ENCODE measurements at places on chromosomes 1 and 21.

DNA sequence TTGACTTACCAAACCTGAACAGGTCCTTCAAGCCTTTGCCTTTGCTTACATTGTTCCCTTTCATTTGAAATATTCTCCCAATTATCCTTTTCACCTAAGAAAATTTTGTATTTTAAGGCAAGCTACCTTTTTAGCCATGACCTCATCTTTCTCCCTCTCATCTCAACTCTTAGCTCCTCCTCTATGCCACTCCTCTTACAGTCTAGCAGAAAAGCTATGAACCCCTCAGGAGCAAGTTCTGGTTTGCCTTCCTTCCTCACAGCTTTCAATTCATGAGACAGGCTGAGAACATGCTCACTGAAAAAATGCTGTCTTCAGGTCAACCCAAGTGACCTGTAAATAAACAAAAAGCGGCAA lies 8.3 kb upstream of the MUTYH start:
- no peak for DNase-seq

DNA sequence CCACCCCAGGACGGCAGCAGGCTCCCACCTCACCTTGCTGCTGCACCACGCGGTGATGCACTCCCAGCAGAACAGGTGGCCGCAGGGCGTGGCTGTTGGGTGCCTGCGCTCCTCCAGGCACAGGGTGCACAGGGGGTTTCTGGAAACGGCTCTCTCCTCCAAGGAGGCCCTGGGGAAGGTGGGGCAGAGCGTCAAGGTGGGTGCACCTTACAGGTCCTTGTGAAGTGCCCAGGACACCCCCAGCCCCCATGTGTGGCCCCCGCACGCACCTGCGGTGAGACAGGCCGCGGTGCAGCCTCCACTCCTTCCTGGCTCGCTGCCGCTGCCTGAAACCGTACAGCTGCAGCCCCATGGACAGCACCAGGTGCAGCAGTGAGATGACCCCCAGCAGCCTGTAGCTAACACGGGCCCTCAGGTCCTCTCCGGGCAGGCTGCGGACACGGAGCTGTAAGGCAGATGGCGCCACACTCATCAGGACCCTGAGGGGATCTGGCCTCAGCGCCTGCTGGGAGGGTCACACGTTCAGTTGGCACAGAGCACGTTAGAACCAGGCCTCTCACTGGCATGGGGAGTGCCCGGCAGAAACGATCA lies 5.8 kb downstream of the PEX10 start:
- DNase-seq = no peak

- DNase-seq = no peak
Measured at GRCh38 chr1:225746361-225747179, 31.1 kb upstream of the SRP9 start.

GRCh38 chr21:42515708-42516502 lies 2.3 kb downstream of the SLC37A1 start:
- no peak for DNase-seq

- no peak for DNase-seq
Measured at GRCh38 chr1:175857756-175858155, 114.4 kb upstream of the TNR start.

DNA sequence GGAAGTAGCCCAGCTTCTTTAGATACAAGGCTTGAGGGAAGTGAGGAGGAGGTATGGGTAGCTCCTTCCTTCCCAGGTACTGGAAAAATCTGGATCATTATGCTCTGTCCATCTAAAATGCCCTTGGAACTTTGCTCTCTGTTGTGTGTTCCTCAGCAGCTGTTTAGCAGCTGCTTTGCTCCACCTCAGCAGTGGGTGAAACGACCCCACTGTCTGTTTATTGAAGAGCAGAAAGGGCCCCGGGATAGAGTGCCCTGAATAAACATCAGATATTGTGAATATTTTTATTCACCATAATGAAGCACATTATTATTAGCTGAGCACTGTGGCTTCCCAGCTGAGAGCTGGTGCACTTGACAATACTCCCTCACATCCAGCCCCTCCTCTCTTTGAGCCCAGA lies 237.9 kb downstream of the PBX1 start:
- DNase-seq = no peak

DNA sequence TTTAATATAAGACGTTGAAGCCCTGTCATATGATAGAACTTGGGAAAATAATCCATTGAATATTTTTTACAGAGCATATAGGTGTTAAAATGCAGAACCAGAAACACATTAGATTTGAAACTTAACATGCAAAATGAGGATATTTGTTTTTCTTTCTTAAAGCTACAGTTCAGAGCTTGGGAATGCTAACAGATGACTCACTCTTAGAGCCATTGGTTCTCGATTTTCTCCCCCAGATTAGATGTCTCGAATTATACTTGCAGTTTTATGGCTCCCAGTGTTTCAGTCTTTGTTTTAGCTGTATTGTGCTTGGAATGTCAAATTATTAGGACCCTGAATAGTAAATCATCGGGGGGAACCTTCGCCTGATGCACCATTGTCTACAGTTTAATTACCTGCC lies 575.7 kb upstream of the ZP4 start:
- DNase-seq = no peak

GRCh38 chr1:234708700-234709395 lies 98.9 kb upstream of the IRF2BP2 start:
- no peak for DNase-seq

GRCh38 chr1:229940684-229941083 lies 126.4 kb upstream of the GALNT2 start:
- no peak for DNase-seq

DNA sequence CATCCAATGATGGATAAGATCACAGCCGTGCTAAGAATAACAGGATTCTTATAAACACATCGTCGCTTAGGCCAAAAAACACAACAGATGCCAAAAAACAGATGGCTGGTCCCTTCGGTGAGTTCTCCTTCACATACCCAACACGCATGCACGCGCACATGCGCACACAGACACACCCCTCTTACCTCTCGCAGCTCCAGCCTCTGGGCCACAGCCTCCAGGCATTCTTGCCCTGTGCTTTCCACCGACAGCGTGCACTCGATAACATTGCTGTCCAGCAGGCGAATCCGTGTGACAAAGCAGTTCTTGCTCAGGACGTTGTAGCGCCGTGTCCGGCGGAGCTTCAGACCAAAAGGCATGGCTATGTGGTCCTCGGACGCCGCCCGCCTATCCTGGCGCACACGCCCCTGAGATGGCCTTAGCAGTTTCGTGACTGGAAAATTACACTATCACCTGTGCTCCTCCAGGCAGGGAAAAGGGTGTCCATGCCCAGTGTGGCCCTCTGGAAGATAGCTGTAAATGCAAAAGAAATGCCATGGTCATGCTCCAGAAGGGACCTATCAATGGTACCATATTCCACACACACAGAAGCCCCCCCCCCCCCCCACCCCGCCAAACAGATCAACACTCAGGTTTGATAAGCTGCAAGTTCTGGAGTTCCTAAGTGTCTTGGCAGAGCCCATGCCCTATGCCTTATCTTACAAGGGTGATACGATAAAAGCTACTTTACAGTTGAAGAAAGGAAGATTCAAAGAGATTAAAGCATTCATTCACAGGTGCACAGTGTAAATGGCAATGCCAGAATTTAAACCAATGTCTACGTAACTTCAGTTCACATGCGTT lies 86.7 kb downstream of the PTPN14 start:
- DNase-seq = no peak

GRCh38 chr1:114509596-114510273 lies 1.3 kb downstream of the TRIM33 start:
- DNase-seq = no peak

GRCh38 chr1:917466-918091 lies 6.1 kb upstream of the SAMD11 start:
- no peak for DNase-seq

DNA sequence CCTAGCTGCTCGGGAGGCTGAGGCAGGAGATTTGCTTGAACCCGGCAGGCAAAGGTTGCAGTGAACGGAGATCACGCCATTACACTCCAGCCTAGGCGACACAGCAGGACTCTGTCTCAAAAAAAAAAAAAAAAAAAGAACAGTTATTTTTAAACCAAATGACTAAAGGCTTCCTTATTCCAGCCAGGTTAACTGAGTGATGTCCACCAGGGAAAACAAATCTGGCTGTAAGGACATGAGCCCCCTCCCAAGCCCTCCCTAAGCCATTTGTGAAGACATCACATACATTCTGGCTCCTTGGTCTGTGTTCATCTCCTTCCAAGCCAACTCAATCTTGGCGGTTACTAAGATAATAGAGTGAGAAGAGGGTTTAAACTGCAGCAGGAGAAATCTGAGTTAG lies 8.2 kb downstream of the TMCC2 start:
- DNase-seq = no peak

DNA sequence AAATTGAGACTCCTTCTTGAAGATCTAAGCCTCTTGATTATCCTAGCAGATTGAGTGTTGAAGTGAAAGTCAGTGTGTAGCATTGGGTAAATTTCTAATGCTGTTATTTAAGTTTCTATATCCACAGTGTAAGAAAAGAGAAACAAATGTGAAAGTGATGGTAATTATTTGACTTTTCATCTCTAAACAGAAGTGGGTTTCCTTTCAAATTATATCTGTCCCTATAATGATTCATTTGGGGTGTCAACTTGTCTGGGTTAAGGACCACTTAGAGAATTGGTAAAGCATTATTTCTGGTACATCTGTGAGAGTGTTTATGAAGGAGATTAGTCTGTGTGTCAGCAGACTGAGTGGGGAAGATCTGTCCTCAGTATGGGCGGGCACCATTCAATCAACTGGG lies 133.0 kb upstream of the HMCN1 start:
- no peak for DNase-seq

Data from activated effector memory CD4-positive, alpha-beta T cell treated with Interleukin-2 at 50 U/mL for 16 hours (primary cell).